ENCODE measurements at places on chromosomes 6 and 20.

DNA sequence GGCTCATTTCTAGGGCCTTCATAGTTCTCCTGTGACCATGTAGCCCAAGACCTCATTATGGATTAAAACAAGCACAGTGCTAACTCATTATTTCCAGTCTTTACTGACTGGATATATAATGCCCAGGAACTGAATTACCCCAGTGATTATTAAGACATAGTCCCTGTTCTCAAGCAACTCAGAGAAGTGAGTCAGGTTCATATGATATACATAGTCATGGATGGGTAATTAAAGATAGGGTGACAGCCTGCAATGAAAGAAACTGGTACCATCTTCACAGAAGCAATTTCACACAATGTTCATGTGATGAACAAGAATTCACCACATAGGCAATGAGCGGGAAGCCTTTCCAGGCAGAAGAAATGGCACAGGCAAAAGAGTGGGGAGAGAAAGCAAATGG lies 3.5 kb downstream of the TRIM27 start:
- no peak for DNase-seq

GRCh38 chr6:160430751-160431150 lies 82.6 kb downstream of the SLC22A3 start:
- no peak for DNase-seq

DNA sequence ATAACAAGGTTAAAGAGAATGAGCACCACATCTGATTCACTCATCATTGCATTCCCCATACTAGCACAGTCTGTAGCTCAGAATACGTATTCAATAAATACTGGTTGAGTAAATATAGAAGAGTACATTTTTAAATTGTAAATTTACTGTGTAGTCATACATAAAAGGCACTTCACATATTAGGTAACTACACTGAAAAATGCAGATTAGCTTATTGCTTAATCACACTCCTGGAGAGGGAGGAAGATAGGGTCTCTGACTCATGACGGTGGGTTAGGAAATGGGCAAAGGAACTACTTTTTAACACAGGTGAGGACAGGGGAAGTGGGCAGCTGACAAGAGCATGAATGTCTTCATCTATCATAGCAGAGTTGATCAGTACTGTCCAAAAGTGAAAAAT lies 133.2 kb downstream of the TBC1D32 start:
- DNase-seq = no peak

GRCh38 chr20:60107621-60108390 lies 149.6 kb downstream of the CDH26 start:
- DNase-seq = no peak

GRCh38 chr20:5550733-5551529 lies 199.3 kb upstream of the SHLD1 start:
- DNase-seq = no peak

DNA sequence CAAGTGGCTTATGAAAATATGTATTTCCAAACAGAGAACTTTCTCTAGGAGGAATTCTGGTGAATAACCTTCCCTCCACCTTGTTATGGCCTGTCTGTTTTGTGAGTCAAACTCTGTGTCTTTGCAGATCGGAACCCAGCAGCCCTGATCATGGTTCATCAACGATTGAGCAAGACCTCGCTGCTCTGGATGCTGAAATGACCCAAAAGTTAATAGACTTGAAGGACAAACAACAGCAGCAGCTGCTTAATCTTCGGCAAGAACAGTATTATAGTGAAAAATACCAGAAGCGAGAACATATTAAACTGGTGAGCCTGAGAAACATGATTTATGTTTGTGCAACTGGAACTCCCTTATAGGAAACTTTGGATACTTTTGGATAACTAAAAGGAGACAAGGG lies 294.5 kb upstream of the PLCB4 start:
- no peak for DNase-seq

GRCh38 chr6:157610451-157610999 lies 212.5 kb upstream of the SNX9 start:
- no peak for DNase-seq
